ENCODE measurements at places on chromosomes 11 and 22.

GRCh38 chr11:91295591-91295990 lies 929.0 kb upstream of the FAT3 start:
- DNase-seq = no peak

DNA sequence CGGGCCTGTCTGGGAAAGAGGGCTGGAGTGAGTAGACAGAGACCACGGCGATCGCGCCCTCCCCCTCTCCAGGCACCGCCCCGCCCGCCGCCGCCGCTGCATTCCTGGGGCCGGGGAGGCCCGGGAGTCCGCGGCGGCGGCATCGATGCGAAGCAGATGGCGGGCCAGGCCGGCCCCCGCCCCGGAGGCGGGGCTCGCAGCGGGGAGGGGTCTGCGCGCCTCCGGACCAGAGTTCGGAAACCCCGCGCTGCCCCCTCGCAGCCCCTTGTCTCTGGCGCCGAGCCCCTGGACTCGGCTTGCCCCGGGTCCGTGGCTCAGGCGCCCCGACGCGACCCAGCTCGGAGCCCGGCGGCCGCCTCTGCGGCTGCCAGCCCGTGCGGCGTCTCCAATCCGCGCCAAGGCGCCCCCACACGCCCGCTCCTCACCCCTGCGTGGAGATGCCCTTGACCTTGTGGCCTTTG lies 1.3 kb downstream of the SCARF2 start:
- DNase-seq = no peak

DNA sequence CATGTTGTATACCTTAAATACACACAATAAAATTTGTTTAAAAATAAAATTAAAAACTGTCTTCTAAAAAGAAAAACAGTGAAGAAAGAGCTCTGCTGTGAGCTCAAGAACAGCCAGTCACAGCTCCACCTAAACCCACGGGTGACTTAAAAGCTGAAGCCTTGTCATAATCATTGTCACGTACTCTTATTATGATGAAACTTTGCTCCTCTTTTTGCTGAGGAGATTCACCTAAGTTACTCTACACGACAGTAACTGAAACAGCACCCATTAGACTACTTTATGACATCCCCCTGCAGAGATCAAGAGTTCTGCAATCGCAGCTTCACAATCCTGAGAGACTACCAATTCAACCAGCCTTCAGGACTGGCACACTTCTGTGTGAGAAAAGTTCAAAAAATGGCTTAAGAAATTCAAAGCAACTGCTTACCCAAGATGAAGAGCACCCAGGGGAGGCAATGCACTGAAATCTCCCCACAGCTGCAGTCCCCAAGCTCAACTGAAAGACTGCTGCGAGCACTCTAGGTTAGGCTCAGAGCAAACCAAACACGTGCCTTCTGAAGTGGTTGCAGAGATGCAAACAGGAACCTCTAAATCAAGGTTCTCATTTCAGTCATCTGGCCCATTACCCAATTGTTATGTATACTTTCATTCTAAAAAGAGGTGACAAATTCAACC lies at the start of gene JAML:
JAML (minus strand) TSS at position 501 of the 678 bp plus-strand sequence. CDS start 10,145 bp downstream, outside the sequence.
- DNase-seq = no peak

GRCh38 chr11:58674609-58675008 lies 52.1 kb downstream of the CNTF start:
- no peak for DNase-seq

- no peak for DNase-seq
These were observed 57.7 kb downstream of the GAB2 start for GRCh38 chr11:78359921-78360320.

DNA sequence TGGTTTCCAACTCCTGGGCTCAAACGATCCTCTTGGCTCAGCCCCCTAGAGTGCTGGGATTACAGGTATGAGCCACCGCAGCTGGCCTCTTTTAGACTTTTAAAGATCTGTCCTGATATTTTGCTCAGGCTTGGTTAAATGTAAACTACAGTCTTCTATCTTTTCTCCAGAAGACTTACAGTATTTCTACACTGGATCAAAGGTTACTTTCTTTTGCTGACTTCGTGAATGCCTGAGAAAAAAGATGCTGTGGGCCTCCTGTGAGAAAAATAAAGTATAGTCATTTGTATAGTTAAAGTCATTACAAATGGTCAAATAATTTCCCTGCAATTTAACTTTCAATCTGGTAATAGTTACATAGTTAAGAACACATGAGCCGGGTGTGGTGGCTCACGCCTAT lies 19.6 kb downstream of the DEPDC5 start:
- no peak for DNase-seq

DNA sequence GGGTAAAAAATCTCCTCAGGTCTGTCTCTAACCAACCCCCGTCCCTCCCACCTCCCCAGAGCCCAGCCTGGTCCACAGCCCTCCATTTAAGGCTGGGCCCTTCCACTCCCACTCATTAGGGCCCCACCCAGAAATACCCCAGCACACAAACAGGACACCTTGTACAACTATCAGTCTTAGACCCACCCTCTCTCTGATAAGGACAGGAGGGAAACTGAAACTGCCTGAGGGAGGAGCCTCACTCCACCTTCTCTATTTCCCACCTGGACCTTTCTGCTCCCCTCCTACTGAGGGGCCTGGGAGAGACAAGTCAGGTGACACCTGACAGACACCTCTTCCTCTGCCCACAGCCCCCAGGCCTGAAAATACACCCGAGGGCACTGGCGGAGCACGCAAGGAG lies 90.2 kb downstream of the PLEKHA7 start:
- no peak for DNase-seq
